ENCODE measurements at places on chromosomes 11 and 22. TPM values are rescaled to one million over a fixed set of nuclear protein-coding genes. Genes with fewer than 3 reads are reported as not detected.

DNA sequence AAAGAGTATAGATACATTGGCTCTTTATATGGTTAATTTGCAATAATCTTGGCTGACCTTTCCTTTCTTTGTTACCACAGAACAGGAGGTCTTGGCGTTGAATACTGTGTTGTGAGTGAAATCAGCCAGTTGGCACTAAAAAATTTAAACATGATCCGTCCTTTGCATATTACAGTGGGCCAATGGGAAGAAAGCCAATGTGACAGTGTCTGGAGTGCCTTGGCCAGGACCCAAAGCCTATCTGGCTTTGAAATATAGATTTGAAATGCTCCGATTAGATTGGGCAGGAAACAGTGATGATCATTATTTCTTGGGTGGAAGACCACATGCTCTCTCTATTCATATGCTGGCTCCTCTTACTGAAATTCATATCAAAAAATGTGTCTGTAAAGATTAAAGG is 339.6 kb upstream of the ANO3 start:
- no peak for DNase-seq

- DNase-seq = no peak
Observed at GRCh38 chr11:62140304-62141110, 16.7 kb downstream of the INCENP start.

DNA sequence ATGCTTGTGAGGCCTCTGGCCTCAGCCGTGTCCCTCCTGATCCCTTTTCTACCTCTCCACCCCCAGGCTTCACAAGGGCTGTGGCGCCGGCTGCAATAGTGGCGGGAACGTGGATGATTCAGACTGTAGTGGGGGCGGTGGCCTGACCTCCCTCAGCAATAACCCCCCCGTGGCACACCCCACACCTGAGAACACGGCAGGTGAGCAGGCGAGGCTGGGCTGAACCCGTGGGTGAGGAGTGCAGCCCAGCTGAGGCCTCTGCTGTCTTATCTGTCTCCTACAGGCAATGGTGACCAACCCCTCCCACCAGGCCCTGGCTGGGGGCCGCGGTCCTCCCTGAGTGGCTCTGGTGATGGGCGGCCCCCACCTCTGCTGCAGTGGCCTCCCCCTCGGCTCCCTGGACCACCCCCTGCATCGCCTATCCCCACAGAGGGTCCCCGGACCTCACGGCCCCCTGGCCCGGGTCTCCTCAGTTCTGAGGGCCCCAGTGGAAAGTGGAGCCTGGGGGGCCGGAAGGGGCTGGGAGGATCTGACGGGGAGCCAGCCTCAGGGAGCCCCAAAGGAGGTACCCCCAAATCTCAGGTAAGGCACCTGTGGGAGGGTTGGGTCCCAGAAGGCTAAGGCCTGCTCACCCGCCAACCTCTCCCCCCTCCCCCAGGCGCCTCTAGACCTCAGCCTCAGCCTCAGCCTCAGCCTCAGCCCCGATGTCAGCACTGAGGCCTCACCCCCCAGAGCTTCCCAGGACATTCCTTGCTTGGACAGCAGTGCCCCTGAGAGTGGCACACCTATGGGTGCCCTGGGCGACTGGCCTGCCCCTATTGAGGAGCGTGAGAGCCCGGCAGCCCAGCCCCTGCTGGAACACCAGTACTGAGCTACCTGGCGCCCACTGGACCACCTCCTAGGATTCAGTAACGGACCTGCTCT is 1.5 kb upstream of the SIPA1 start:
- DNase-seq = no peak

DNA sequence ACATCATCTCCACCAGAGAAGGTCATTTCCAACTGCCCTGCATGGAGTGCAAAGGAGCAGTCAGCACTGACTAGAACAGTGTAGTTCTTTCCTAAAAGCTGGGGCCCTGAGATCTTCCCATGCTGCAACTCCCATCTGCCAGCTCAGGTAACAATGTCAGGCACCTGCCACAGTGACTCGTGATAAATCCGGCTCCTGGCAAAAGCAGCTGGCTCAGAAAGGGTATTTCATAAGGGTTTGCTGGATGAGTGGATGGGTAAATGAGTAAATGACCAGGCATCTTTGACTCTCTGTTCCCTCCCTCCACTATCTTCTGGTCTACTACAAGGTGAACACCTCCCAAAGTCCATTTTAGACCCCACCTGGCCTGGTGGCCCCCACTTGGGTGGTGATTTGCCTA is 403.6 kb downstream of the NXPE2 start:
- no peak for DNase-seq

DNA sequence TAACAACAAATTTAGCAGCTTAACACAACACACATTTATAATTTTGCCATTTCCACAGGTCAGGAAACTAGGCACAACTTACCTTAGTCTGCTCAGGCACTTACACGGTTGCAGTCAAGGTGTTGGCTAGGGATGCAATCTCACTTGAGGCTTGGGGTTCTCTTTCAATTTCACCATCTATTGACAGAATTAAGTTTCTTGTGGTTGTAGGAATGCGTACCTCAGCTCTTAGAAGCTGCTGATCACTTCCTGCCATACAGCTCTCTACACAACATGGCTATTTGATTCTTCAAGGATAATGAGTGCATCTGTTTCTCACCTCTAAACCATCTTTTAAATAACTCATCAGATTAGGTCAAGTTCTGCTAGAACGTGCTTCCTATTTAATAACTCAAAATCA is 968.1 kb downstream of the LRRC4C start:
- DNase-seq = no peak

- DNase-seq = no peak
Observed at GRCh38 chr11:69310934-69311766, 17.2 kb downstream of the MYEOV start.

DNA sequence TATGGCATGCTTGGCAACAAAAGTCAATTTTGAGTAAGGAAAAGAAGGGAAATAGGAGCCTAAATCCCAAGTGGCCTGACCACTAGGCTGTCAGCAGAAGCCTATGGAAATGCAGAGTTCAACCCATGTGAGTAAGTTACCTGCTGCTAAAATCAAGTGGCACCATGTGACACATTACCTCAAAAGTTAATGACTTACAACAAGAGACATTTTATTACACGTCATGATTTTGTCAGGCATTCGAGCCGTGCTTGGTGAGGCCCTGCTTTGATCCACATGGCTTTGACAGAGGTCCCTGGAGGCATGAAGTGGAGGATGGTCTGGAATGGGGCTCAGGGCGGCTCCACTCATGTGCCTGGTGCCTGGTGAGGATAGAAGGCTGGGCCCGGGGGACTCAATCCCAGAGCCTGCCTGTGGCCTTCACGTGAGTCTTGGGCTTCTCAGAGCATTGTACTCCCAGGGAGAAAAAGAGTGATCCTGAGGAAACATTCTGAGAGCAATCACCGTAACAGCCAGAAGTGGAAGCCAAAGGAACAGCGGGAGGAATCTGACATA is 339.1 kb upstream of the B3GAT1 start:
- DNase-seq = no peak

Gene RAB38
- total RNA-seq = 1.6 TPM

Gene ART5
- not detected for total RNA-seq
